ENCODE measurements at places on chromosomes 3 and 15.

DNA sequence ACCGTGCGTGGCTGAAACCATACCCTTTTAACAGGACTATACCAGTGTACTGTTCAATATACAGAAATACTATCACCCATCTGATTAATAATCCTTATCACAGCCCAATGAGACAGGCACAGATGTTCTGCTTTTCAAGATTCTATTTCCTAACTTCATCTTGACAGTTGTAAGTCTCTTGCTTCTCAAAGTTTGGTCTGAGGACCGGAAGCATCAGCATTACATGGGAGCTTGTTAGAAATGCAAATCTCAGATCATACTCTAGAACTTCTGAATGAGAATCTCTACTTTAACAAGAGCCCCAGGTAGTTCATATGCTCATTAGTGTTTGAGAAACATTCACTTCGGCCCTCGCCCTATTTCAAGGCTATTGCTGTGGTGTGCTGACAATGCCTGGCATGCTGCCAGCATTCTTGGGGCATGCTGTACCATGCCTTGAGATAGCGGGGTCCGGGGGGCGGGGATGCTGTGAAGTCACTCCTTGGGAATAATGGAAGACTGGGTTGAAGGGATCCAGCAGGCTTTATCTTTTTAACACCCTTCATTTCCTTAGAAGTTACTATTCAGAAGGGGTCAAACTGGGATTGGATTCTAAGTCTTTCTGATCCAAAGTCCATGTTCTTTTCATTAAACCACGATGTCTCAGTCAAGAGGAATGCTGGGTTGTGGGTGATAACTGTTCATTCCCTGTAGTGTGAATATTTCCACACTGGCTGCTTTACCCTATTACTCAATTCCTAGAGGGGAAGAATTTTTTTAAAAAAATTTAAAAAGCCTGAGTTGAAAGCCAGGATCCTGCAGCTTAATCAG, 194.7 kb downstream of the LPP start:
- DNase-seq, result no peak

GRCh38 chr3:115709931-115710330, 86.6 kb downstream of the GAP43 start:
- DNase-seq, result no peak

DNA sequence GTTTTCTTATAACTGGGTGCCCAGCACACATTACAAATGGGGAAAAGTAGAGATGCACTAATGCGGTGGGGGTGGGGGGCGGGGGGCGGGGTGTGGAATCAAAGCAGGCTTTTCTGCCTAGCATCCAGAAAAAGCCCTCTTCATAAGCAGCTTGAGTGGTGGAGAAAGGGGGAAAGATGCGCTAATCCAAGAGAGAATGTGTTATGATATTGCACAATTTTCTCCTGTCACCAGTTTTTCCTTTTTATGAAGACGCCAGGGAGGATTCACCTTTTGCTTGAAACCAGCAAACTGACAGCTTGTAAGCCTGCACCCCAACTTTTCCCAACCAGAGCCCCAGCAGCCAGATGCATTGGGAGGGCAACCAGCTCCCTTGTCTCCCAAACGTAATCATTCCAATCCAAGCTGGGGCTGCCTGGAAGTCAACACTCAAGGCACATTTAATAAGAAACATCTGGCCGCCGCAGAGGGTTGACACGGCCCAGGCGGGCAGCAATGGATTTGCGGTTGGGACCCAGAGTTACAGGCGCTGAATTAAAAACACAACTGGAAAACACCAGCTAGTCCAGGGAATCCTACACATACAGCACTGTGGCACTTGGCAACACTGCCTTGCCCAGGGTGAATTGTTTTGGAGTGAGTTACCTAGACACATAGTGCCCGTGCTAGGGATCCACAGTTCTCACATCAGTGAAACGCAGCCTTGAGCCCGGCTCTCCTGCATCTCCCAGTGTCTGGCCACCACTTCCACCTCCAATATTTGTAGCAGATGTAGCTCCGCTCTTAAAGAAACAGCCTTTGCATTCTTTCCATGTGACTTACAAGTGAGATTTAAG, 218.5 kb upstream of the PRICKLE2 start:
- DNase-seq, result no peak

- DNase-seq, result no peak
Observed at GRCh38 chr3:32138545-32139104, 32.2 kb downstream of the GPD1L start.

DNA sequence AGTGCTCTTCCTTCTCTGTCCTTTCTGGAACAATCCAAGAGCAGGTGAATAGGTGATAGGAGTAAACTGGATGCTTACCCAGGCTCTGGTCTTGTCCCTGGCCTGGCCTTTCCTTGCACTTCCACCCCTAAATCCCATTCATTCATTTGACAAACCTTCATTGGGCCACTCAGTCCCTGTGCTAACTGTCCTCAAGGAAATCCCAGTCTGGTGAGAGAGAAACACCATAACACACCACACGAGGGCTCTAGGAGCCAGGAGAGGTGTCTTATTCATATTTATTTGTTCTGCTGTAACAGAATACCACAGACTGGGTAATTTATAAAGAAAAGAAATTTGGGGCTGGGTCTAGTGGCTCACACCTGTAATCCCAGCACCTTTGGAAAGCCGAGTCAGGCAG, 22.8 kb downstream of the EFCC1 start:
- DNase-seq, result no peak

- no peak for DNase-seq
Observed at GRCh38 chr3:193040836-193041672, 123.4 kb upstream of the MB21D2 start.

- no peak for DNase-seq
Observed at GRCh38 chr3:31174079-31174478, 279.6 kb upstream of the GADL1 start.

DNA sequence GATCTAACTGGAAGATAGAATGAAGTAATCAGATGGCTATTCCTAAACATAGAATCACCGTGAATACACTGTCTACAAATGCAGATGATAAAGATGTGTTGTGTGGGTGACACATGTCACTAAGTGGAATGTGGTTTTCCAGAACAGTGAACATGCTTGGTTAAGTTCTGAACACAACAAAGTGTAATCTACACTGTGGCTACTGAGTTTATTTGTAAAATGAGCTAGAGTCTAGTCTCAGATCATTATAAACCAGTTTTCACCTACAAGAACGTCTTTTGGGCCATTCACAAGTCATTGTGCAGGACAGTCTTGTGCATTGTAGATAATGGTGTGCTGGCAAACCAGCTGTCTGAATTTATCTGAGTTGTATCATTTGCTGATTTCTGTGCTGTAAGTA, 35.3 kb downstream of the OXNAD1 start:
- DNase-seq, result no peak

- no peak for DNase-seq
Observed at GRCh38 chr3:183695569-183696364, 1.8 kb upstream of the YEATS2 start.

- DNase-seq, result no peak
Observed at GRCh38 chr3:15591242-15591641, 10.1 kb downstream of the HACL1 start.

DNA sequence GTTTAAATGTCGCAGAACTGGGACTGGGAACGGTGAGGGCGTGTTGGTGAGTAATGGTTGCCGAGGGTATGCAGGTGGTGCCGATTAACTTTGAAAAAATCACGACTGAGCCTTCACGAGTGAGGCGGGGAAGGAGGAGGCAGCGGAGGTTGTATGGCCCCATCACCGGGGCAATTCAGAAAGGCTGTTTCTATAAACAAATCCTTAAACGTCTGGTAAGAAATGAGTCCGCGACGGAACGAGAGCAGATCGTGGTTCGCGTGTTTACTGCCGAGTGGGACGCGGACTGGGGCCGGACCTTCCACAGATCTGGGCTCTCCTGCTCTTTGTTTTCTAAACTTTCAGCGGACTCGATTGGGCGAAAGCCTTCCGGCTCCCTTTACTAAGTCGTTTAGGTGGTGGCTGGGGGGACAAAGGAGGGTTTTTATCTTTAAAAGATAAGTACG, 2.7 kb downstream of the IGF1R start:
- no peak for DNase-seq

DNA sequence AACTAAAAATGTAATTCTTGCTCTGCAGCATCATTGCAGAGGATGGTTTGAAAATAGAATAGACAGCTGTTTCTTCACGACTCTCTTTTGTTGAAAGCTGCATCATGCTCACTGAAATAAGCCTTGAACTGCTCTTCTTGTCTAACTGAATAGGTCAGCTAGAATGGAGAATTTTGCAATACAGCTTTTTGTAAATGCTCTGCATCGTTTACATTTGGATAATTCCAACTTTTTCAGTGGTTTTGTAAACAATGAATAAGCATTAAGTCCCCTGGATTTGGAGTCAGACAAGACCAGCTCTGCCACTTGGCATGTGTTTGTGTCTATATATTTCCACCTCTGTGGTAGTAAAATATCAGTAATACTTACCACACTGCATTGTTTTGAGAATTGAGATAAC, 95.2 kb downstream of the PLSCR2 start:
- no peak for DNase-seq

DNA sequence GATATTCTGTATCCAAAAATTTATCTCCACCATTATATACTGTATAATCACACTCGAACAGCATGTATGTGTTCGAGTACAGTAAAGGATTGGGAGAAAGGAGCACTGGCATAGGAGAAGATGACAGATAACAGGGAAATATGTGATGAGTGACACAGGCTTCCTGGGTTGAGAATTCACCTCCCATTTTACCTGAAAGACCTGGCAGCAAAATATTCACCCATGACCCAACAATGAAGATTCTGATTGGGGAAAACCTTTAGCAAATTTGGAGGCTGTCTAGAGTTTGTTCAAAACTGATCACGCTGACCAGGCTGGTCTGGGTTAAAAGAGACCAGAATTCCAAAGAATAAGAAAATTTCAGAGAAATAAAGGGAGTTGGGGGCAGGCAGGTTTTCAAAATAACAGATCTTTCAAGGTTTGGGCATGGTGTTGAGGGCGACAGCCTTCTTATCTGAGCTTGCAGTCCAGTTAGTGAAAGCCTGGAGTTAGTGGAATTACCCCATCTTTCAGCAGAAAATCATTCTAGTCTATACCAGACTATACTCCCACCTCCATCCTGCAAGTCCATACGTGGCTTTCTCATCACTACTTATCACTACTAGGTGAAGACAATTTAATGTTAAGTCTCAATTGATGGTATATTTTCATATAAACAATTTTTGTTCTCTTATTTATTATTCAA, 42.8 kb upstream of the RSL24D1 start:
- no peak for DNase-seq

GRCh38 chr3:166186003-166186402, 348.8 kb upstream of the BCHE start:
- DNase-seq, result no peak

DNA sequence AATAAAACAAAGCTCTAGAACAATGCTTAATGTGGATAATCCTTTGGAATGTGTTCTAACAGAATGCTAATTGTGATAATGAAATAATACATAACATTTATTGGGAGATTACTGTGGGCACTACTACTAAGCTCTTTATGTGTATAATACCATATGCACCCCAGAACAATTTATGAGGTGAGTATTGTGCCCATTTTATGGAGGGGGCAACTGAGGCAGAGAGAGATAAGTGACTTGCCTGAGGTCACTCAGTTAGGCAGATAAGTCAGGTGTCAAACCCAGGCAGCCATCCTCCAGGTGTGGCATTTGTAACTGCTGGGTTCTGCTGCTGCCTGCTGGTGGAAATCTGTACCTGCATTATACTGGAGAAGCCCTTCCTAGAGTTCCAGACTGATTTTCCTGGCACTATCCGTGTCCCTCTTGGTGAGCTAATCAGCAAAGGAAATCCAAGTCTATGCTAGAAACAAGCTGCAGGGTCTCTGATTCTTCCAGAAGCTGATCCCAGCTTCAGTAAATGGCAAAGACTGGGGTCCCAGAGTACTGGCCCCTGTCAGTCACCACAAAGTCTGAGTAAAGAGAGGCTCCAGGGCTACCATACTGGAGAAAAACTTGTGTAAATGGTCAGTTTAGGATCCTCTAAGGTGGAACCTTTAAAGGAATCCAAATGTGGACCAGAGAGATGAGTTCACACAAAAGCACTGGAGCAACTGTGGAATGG, 22.6 kb upstream of the RBP1 start:
- DNase-seq, result no peak

- DNase-seq, result no peak
Observed at GRCh38 chr3:195034541-195034940, 236.4 kb downstream of the XXYLT1 start.

GRCh38 chr3:155890671-155891190, 20.3 kb downstream of the GMPS start:
- DNase-seq, result no peak

GRCh38 chr3:124362455-124362854, 367.8 kb upstream of the UMPS start:
- DNase-seq, result no peak

GRCh38 chr3:112365035-112365434, 32.1 kb downstream of the CD200 start:
- no peak for DNase-seq

- DNase-seq, result no peak
Observed at GRCh38 chr3:57150113-57150581, 15.0 kb downstream of the IL17RD start.

- no peak for DNase-seq
Observed at GRCh38 chr3:49668861-49669260, 5.3 kb upstream of the APEH start.

DNA sequence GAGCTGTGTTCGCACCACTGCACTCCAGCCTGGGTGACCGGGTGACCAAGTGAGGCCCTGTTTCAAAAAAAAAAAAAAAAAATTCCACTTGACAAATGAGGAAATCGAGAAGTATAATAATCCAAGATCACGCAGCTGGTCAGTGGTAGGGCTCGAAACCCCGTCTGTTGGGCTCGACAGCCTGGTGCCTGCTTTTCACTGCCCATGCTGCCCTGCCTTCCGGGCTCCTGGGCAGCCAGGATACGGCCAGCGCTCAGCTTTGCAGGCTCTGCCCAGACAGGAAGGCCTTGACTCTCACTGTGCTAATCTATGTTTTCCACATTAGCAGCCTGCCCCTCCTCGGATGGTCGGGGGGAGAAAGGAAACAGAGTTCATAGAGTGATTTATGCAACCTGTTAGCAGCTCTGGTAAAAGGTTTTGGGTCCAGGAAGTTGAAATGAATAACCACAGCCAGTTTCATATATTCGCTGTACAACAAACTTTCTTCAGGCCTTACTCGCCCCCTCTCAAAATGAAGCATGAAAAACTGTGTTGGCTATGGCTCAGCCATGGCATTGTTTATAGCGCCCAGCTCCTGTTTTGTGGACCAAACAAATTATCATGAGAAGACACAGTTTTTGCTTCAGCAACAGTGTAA, 108.8 kb downstream of the XXYLT1 start:
- no peak for DNase-seq

GRCh38 chr3:158882445-158882844, 80.6 kb downstream of the MFSD1 start:
- DNase-seq, result no peak

DNA sequence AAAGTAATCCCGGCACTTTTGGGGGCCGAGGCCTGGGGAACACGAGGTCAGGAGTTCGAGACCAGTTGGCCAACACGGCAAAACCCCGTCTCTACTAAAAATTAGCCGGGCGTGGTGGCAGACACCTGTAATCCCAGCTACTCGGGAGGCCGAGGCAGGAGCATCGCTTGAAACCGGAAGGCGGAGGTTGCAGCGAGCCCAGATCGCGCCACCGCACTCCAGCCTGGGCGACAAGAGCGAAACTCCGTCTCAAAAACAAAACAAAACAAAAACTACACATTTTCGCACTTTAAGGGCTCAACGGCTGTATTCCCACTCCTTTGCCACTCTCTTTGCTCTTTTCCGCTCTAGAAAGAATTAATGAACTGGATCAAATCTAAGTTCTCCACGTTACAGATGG, 763 bp upstream of the TRNT1 start:
- DNase-seq, result no peak

All from activated CD4-positive, alpha-beta T cell treated with anti-CD3 and anti-CD28 coated beads, Interleukin-2, amount 50 U/mL, for 24 hours (primary cell).